Activated CD4-positive, alpha-beta T cell treated with anti-CD3 and anti-CD28 coated beads, Interleukin-2, amount 10 ng/mL, durations not matched to agents 7 days and 5 days (primary cell): ENCODE measurements at places on chromosomes 7 and 10.

GRCh38 chr7:120615703-120616102 lies 242.2 kb downstream of the TSPAN12 start:
- DNase-seq: no peak

DNA sequence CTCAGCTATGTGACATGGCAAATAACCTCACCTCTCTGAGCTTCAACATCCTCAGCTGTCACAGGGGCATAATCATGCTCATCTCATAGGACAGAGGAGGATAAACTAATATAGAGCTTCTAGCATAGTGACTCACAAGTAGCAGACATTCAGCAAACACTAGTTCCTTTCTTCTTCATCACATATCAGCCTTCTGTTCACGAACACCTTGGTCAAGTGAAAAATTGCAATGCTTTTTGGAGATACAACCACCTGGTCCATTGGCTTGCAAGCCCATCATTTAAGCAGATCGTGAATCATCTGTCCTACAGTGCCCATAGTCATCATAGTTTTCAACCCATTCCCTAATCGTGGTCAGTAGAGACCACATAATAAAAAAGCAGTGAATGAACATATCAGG lies 277.9 kb upstream of the YAE1 start:
- DNase-seq: no peak

DNA sequence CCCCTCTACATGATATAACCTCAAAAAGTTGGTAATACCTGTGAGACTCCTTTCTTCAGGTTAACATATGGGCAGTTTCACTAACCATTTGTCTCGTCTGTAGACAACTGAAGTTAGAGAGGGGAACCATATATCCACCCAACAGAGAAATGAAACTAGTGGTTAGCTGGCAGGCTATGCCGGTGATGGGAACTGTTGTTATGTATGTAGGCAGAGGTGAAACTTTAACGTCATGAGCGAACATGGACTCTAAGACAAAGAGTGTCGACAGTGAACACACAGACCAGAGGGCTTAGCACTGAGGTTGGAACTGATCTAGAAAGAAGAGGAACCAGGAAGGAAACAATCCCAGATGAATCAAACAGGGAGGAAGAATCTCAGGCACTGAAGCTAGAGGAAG lies 112.4 kb downstream of the ELMO1 start:
- DNase-seq: peak; percentile 33

GRCh38 chr10:76729346-76729745 lies 908.3 kb downstream of the KCNMA1 start:
- no peak for DNase-seq
